ENCODE measurements at places on chromosomes 7 and 10.

DNA sequence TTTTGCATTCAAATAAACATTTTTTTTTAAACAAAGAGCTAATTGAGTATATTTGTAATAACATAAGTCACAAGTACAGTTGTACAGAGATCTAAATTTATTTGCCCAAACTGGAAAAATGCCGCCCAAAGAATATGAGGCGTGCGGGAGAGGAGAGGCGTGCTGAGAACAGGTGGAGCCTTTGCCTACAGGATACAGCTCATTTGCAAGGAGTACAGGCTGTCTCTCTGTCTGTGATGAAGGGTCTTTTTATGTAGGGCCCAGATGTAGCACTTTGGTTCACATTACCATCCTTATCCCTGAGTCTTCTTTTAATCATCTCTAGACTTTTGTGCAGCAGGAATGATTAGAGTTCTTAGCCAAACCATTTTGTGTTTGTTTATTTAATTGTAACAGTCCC, 58.2 kb downstream of the POU6F2 start:
- no peak for DNase-seq

- no peak for DNase-seq
Measured at GRCh38 chr7:44977304-44977958, 1.4 kb downstream of the MYO1G start.

DNA sequence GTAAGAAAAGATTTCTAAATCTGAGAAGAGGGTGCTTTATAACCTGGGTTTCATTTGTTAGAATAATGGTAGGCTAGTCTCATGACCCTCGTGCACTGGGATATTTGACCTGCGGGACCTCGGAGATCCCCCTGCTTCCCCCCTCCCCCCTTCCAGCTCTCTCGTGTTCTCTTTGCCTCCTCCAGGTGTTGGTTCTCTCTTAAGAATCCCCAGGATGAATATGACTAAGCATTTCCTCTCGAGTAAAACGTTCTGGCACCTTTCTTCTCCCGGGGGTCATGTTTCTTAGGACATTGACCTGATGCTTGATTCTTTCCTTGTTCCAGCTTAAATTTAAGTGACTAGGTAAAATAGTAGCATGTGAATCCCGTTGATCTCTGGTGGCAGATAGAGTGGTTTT, 71.2 kb downstream of the SHH start:
- DNase-seq, result no peak

GRCh38 chr10:31358688-31359330, 39.8 kb downstream of the ZEB1 start:
- peak; percentile 62 for DNase-seq

DNA sequence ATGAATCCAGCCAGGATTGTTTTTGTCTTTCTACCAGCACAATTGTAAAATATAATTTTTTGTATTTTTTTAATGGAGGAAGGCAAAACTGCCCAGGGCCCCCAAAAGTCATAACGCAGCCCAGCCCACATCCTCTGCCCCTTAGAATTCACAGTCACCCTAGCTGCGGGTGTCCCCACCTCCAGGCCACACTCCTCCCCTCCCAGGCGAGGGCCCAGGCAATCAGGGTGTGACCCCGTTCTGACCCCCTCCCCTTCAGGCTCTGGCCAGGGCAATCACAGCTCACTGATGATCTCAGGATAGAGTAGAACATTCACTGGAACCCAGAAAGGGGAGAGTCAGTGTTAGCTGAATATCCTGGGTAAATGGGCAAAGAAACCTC, 92.0 kb upstream of the MACROH2A2 start:
- no peak for DNase-seq

GRCh38 chr7:121730869-121731268, 142.1 kb upstream of the PTPRZ1 start:
- DNase-seq, result no peak

DNA sequence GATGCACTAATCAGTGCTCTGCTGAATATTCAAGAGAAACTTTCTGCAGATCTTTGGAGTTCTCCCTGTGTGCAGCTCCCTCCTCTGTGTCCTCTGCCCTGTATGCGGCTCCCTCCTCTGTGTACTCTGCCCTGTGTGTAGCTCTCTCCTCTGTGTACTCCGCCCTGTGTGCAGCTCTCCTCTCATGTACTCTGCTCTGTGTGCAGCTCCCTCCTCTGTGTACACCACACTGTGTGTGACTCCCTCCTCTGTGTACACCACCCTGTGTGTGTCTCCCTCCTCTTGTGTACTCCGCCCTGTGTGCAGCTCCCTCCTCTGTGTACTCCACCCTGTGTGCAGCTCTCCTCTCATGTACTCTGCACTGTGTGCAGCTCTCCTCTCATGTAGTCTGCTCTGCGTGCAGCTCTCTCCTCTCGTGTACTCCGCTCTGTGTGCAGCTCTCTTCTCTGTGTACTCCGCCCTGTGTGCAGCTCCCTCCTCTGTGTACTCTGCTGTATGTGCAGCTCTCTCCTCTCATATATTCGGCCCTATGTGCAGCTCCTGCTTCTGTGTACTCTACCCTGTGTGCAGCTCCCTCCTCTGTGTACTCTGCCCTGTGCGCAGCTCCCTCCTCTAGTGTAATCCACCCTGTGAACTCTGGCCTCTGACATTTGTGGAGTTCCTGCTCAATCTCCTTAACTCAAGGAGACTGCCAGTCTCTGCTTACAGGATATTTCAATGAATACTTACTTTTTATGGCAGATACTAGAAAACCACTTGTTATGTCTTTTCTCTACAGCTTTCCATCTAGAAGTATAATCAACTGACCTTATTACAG, 280.4 kb downstream of the GLRX3 start:
- DNase-seq, result no peak

GRCh38 chr10:43338117-43338516, 33.3 kb upstream of the FXYD4 start:
- DNase-seq, result no peak

DNA sequence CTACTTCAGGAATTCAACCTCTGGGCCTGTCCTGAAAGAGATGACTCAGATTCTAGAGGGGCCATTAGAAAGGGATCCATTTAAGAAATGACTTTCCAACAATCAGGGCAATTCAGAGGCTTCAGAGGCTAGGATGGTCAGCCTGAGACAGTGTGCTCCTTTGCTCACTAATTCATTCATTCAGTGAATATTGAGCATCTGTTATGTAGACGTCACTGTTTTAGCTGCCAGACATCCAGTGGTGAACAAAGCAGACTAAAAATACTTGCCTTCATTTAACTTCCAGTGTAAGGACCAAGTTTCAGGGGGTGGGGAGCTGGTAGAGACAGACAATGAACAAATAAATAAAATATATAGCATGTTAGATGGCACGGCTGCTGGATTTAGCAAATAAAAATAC, 1.6 kb downstream of the KIAA1217 start:
- DNase-seq, result no peak

DNA sequence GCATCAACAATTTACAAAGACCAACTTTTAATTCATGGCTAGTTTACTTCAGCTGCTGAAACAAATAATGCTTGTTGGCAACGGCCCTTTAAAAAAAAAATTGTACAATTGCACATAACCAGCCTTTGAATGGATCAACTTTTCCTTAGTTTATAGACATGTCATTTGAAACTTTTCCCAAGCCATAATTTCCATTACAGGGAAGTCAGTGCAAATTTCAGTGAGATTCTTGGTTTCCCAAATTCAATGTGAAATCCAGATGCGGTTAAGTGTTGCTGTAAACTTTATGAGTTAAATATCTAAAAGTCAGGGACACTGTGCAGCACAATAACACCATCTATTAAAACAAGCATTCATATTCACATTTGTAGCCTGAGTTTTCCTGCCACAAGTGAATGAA, 182.2 kb downstream of the JAZF1 start:
- no peak for DNase-seq

DNA sequence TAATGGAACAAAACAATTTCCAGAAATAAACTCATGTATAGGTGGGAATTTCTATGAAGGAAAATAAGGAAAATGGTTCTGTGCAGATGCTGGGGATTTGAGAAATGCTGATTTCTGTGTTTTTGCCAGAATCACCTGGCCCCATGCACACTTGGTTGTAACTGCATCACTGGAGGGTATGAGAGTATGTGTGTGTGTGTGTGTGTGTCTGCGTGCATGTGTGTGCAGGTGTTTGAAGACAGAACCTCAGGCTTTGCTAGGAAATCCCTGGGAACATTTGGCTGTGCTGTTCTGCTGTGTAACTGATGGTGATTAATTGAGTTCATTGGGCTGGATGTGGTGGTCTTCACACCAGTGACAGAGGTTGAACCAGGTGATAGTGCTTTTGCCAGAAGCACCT, 141.6 kb downstream of the CAMK1D start:
- no peak for DNase-seq

DNA sequence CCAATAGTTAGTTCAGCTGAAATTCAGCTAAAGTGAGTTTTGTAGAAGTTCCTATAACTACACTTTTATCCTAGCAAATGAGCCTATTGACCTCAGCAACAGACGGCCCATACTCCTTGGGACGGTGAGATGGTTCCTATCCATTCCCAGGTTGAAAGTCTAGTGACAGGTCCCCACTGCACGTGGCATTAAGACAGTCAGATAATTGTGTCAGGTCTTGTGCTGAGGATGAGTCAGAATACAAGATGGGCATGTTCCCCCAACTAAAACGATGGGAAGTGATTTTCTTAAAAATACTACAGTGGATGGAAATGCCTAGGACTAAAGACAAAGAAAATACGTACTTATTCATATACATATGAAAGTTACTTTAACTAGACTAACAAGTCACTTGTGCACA, 2.1 kb downstream of the CAV1 start:
- no peak for DNase-seq

DNA sequence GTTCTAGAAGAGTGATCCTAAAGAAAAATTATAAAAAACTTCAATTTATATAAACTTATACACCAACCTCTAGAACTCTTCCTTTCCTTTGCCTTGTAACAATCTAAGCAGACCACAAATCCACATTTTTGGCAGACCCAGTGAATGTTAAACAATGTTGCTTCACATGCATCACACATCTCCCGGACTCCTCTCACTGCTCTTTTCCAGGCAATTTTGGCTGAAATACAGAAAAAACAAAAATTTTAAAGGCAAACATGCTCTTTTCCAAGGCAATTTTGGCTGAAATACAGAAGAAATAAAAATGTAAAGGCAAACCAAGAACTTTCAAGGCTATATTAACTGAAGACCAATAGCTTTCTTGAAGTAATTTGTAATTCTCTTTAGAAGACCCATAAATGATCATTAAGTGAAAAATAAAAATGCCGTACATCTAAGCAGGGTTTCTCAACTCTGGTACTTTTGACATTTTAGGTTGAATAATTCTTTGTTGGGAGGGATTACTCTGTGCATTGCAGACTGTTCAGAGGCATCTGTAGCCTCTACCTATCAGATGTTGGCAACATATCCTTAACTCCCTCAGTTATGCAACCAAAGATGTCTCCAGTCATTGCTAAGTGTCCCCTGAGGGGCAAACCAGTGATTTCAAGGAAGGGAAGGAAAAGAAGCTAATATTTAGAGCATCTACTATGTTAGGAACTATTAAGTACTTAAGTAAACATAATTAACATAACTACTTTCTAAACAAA, 64.4 kb downstream of the NRBF2 start:
- peak; percentile 90 for DNase-seq

DNA sequence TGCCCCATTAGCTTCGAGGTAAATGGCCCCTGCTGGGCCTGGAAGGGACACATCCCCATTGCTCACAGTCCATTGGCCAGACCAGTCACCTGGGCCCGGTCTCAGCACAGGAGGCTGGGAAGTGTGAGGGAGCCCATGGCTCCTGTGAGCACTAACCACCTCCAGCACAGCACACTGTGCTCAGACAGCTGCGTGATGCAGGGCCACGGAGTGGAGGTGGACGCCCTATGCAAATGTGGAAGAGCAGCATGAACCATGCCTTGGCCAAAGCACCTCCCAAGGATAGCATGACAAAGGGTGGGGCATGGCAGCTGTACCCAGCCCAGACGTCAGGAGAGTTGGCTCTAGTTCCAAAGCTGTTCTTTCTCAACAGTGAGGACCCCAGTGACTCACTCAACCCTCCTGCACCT, 120.1 kb upstream of the ZMIZ1 start:
- peak; percentile 56 for DNase-seq

DNA sequence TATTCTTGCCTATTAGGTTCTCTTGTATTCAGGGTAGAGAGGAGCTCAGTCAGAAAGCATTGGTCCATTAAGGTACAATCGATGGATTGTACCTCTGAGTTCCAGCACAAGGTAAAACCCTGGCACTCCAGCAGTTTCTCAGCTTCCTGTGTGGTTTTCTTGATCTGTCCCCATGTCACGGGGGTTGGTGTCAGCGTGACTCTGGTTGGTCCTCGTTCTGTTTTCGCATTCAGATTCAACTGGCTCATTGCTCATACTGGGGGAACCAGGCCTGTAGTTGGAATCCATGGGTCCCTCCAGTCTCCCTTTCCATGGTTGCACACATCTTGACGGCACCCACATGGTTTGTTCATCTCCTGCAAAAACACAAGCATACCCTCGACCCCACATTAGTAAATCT, 32.7 kb upstream of the RASGEF1A start:
- no peak for DNase-seq

DNA sequence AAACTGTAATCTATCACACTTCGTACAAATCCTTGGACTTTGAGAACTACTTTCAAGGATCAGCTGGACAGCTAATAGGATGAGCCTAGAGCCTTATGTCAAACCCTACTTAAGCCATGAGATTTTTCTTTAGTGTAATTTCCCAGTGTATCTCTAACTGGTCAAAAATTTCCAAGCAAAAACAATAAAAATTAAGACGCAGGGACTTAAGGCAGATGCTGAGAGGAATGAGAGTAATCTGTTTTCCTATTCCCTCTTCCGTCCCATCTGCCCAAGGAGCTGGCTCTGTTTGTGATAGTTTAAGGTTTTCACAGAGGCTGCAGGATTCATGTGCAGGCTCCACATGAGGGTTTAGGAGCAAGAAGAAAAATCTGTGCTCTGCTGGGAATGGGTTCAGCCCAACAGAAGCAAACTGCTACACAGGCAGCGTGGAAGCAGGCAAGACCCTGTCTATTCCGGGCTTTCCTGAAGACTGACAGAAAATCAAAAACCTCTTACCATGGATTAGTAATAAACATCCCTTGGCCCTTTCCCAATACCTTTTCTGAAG, 62.2 kb downstream of the ARMH3 start:
- no peak for DNase-seq

DNA sequence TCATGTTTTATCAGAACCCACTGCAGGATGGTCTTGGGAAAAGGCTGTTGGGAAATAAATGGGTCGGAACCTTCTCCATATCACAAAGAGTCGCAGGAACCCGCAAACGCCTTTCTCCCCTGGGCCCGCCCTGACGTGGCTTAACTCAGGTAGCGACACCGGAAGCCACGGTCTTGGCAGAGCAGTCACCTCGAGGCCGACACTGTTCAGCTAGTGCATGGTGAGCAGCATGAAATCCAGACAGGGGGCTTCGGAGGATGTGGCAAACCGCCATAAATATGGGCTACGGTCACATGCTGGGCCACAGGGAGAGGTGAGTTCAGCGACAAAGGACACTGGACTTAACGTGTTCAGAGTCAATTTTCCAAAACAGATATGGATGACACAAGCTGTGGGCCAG, 421.9 kb downstream of the PTPRN2 start:
- no peak for DNase-seq

DNA sequence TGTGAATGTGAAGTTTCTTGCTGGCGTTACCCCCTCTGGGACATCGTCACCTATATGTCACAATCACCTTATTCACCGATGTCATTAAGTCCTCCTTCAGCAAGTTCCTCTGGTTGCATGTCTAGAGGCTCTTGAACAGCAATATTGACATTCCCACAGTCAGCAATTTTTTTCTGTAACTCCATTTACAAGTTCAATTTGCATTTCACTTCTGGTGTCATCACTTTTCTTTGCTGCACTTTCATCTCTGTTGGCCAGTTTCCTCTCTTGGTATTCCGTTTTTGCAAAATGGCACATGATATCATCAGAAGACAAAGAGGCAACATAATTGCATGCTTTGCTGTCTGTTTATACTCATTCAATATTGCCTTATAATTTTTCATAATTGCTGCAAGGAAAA, 69.8 kb downstream of the SRI start:
- DNase-seq, result no peak

Data from fibroblast of lung (primary cell).